ENCODE measurements at places on chromosomes 3 and 15.

- DNase-seq, result peak; percentile 97
These were observed 109.7 kb upstream of the GALNT15 start for GRCh38 chr3:16064642-16065414.

DNA sequence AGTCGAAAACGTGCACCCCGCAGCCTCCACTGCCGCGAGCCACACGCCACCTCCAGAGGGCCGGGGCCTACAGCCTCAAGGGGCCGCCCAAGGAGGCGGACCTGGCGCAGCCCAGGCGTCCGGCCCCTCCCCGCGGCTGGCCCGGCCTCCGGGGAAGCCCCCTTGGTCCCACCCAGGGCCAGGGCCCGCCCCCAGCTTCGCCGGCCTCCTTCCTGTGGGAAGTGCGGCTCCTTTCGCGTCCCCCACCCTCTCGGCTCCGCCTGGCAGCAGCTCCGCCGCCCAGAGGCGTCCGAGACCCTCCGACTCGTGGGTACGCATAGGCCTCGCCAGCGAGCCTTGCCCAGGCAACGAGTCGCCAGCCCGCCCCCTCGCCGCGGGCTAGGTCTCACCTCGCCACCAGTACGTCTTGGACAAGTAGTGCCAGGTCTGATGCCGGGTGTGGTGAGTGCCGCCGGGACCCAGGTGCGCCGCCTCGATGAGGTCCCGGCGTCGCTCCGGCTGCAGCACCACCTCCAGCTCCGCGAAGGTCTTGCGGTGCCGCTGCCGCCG is 642 bp downstream of the ZBTB11 start:
- peak; percentile 95 for DNase-seq

DNA sequence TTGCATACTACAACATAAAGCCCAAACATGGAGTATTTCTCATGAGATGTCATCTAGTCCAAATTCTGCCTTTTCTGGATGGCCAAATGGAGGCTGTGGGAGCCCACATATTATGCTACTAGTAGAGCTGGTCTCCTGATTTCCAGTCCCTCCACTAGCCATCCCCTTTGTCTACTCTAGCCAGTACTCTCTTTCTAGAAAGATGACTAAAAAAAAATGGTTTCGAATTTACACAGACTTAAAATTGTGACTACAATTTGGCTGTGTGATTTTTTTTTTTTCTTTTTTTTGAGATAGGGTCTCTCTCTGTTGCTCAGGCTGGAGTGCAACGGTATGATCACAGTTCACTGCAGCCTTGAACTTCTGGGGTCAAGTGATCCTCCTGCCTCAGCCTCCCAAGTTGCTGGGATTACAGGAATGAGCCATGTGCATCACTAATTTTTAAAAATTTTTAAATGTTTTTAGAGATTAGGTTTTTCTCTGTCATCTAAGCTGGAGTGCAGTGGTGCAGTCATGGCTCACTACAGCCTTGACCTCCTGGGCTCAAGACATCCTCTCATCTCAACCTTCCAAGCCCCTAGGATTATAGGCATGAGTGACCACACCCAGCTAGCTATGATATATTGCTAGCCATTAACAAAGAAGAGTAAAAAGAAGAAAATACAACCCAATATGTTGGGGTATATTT is 273.9 kb downstream of the ADAMTSL3 start:
- DNase-seq, result no peak

DNA sequence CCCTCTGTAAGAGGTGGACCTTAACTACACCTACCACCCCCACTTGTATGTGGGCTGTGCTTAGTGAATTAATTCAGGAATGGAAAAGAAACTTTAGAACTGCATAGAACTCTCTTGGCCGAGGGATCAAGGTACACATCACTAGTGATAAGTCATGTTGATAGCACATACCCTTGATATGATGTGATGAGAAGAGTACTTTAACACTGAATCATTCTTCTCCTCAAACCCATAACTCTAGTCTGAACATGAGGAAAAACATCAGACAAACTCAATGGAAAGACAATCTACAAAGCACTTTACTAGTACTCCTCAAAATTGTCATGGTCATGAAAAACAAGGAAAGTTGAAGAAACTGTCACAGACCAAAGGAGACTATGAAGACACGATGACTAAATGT is 87.6 kb downstream of the P2RY1 start:
- DNase-seq, result no peak

GRCh38 chr3:19931767-19932188 is 2.2 kb downstream of the EFHB start:
- no peak for DNase-seq

GRCh38 chr15:88220443-88221335 is 35.9 kb downstream of the NTRK3 start:
- DNase-seq, result no peak

GRCh38 chr3:49724586-49724985 is 835 bp upstream of the GMPPB start:
- DNase-seq, result no peak

GRCh38 chr3:141835557-141836229 is 40.8 kb upstream of the ATP1B3 start:
- DNase-seq, result no peak

DNA sequence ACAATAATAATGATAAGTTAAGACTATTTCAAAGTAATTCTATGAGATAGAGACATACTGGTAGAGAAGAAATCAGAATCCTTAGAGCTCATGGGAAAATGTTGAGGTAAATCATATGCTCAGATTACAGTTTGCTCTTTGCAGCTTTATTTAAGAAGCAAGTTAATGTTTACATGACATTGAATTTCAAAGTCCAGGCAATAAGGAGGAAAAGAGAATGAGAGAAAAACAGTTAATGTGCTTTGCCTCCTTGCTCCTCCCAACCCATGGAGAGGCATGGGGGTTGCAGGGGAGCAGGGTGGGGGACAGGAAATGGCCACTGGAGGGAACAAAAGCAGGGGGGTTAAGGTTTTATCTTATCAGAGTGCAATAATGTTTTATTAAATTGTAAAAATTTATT is 42.2 kb upstream of the ZBTB38 start:
- no peak for DNase-seq

DNA sequence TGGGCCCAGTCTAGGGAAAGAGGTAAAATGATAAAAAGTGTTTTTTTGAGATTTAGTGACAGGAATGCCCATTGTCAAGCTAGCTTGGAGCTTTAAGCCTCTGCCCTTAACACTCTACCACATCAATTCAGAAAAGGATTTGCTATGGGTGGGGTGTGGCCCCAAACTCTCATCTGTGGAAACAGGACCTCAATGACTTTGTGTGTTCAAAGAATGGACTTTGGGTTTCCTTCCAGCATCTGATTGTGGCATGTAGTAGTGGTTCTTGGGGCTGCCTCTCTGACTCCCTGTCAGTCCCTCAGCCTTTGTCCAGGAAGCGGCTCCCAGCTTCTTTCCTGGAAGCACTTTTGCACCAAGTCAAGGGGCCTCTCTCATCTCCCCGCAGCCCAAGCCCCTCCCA is 56.1 kb downstream of the CCNL1 start:
- DNase-seq, result no peak

DNA sequence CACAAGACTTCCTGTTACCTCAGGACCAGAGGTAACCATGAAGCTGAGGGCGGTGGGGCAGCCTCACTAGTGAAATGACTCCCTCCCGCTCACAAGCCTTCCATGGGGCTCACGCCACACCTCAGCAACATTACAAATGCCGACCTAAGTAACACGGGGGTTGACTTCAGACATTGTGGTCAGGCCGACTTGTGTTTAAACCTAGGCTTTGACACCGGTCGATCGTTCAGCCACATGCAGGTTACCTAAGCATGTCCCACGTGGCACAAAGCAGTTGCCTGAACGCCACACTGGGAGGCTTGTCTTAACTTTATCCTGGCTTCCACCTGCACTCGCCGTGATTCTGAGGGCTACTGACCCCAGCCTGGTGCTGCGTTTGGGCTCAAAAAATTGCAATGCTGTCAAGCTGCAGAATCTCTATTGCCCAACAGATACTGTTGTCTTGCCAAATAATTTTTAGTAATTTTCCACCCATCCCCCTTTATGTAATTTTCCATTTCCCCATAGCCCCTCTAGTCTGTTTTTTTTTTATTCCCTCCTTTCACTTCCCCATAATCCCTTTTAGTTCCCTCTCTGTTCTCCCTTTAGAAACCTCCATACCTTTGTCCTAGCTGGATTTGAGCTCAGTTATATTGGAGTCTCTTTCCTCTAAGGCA is 158.6 kb upstream of the RGMA start:
- no peak for DNase-seq

- no peak for DNase-seq
These were observed 30.2 kb downstream of the ITGA11 start for GRCh38 chr15:68401496-68402431.

DNA sequence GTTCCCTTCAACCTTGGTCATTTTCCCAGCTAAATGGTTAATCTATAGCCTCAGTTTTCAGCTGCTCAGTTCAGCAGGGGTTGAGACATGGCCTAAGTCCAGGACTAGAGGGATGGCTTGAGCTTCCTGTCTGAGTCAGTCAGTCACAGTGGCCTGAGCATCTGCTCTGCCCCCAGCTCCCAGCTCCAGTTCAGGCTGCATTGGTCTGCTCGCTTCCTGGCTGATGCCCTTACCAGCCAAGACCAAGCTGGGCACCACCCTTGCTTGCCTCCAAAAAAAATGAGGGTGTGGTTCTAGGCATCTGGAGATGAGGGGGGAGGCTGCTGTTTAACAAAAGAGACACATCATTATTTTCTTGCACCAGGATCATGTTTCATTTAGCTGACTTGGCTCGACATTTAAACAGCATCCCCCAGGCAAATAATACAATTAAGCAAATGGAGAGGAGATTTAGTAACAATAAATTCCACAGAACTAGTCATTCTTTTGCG is 70.7 kb downstream of the WNT5A start:
- peak; percentile 91 for DNase-seq

DNA sequence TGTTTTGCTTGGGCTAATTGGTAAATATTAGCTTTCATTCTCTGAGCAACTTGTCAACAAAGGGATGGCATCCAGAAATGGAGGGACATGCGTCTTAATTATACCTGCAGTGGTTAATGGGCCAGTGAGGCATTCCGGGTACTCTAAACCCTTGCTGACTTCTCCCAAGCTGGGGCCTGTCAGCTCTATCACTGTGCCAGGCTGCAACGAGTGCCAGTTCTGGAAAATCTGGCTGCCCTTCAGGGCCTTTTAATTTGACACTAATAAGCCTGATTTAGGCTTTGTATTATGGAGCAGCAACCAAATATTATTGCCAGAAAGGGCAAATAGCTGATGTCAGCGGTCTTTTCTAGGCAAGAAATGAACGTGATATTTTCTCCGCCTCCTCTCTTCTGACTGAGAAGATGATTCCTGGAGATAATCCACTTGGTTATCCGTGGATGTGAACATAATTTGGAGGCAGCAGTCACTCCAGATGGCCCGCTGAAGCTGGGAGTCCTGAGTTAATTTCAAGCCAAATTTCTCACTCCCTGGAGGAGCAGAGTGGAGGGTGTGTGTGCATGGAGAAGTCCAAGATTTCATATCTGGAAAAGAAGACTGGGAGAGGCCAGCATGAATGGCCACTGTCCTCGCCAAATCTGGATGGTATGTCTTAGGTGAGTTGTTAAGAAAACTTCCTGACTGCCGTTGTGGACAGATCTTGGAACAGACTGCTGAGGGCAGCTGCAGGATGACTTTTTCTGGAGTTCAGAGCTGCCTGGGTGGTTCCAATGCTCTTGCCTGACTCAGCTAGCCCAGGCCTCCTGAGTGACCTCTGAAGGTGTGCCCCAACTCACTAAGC is 44.4 kb upstream of the PSMD6 start:
- DNase-seq, result peak; percentile 13

DNA sequence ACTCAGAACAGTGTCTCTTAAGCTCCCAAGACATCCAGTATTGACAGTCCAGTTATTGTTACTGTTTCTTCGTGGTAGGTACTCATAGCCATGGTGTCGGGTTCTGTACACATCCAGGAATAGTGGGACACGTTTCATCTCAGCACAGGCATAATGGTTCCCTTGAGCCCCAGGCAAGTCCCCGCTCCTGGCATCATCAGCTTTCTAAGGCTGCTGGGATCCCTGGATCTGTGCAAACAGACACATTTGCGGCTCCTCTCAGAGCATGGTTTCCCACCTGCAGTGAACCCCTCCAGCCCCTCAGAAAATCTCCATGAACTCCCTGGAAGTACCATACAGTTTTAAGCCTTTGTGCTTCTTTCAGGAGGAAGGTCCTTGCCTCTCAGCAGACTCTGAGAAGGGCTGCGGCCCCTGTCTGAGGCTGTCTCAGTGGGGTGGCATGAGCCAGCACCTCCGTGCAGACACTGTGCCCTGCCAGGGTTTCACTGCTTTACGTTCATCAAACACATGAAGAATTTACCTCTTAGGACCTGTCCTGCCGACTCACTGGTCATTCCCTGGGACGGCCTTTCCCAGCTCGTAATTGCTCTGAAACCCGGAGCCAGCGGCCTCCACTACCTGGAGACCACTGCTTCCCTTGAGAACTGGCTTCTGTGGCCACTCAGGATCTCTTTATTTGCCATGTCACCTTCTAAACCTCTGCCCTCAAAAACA is 124.9 kb downstream of the LRRK1 start:
- DNase-seq, result no peak

All from AG10803 (cell line).